ENCODE measurements at places on chromosomes 5 and 9. TPM values are rescaled to one million over a fixed set of nuclear protein-coding genes. Genes with fewer than 3 reads are reported as not detected.

GRCh38 chr5:127038550-127038949, 8.2 kb upstream of the MARCHF3 start:
- no peak for DNase-seq

- no peak for DNase-seq
Measured at GRCh38 chr5:81393783-81394718, at the start of gene ACOT12. ACOT12 (minus strand) TSS chr5:81394134; CDS start chr5:81394114, 20 bp downstream.

DNA sequence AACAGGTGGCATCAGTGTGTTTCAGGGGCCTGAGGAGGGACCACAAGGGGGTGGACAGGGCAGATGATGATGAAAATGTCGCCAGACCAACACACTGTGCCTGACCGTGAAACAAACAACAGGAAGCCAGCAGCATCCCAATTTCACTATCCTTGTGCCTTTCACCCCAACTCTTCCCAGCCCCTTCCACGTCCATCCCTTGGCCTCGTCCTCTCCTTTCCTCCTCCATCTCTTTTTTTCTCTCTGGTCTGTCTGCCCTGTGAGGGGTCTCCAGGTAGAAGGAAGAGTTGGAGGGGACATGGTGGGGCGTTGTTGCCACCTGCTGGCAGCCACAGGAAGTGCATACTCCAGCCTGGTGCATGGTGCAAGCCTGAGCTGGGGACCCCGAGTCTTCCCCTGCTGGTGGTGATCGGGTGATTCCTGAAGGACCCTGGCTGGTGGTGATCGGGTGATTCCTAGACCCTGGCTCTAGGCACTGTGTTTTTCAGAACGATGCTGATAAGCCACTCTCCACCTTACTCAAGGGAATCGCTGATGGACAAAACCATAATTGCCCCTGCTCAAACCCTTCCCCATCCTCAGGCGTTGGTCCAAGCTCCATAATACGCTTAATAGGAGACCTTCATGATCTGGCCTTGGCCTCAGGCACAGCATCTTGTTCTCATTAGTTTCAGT, 21.7 kb upstream of the NSD1 start:
- DNase-seq: peak; percentile 77

DNA sequence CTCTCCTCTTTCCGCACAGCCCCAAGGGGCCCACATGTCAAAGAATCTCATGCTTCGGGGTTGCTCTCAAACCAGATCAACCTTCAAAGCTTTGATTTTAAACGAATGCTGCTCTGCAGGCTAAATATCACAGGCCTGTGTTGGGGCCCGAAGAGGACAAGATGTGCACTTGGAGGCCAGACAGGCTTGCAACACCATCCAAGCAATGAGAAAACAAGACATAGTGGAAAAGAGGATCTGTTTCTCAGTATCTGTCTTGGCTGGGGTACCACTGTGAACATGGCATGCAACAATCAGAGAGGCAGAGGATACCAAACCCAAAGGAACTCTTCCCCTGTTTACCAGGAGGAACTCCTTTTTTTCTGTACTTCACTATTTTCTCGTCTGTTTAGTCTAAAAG, 321.8 kb downstream of the SLIT3 start:
- DNase-seq: no peak

GRCh38 chr9:23850690-23851629, 24.9 kb upstream of the ELAVL2 start:
- peak; percentile 57 for DNase-seq

DNA sequence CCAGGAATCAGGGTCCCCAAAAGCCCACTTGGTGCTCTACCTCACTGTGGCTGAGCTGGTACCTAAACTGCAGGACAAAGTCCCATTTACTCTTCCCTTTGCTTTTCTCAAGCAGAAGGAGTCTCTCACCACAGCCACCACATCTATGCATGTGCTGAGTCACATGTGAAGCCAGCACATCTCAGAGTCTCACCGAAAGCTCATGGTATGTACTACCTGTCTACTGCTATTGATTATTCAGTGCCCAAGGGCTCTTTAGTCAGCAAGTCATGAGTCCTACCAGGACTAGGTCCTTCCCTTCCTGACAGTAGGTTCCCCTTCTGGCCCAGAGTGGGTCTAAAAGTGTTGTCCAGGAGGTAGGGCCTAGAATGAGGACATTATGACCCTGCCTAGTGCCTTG, 130.7 kb upstream of the NTRK2 start:
- DNase-seq: no peak

DNA sequence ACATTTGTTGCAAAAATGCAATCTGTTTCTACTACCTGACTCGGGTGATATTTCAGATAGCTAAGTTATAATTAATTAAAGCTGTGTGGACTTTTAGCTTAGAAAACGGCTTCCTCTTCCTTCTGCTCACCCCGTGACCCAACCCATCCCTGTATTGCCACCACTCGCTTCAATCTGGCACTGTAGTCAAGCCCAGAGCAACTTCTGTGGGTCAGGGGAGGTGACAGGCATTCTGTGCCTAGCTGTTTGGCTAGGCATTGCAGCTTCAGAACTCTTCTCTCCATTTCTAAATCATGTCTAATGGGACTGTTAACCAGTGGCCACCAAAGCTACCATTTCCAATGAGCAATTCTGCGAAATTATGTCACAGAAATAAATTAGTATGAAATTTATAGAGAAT, 179.7 kb upstream of the TLX3 start:
- DNase-seq: no peak

- no peak for DNase-seq
Measured at GRCh38 chr5:488241-488640, 36.0 kb downstream of the SLC9A3 start.

Gene ADAMTSL1
- total RNA-seq: 6.7 TPM

GRCh38 chr9:74729136-74729695, 158.5 kb downstream of the TRPM6 start:
- DNase-seq: peak; percentile 31

Gene OLFM1
- total RNA-seq: 13.9 TPM

- DNase-seq: no peak
Measured at GRCh38 chr5:16733331-16734006, 116.7 kb upstream of the RETREG1 start.

Data from testis (tissue), 5 donors.